Suppressor macrophage (primary cell): ENCODE measurements at places on chromosomes 12 and 14.

- DNase-seq = no peak
These were observed 27.0 kb downstream of the SLC17A8 start for GRCh38 chr12:100383586-100384558.

DNA sequence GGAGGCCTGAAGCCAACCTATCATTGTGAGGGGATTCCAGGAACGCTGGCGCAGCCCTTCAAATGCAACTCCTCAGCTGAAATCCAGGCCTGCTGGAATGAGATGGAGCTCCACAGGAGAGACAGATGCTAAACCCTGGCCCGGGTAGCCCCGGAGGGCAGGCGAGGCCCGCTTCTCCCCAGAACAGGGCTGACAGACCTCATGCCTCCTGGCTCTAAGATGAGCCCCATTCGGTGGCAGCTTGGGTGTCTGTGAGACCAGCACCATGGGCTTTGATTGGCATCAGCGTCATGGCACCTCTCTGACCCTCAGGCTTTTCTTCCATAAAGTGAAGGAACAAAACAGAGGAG is 382.2 kb downstream of the BCL11B start:
- DNase-seq = no peak

DNA sequence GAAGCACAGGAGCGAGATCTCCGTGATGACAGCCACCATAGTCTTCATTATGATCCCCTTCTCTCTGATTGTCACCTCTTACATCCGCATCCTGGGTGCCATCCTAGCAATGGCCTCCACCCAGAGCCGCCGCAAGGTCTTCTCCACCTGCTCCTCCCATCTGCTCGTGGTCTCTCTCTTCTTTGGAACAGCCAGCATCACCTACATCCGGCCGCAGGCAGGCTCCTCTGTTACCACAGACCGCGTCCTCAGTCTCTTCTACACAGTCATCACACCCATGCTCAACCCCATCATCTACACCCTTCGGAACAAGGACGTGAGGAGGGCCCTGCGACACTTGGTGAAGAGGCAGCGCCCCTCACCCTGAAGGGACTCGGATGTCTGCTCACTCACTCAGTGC is 775 bp downstream of the OR10P1 start:
- no peak for DNase-seq

GRCh38 chr12:1218369-1218768 is 227.3 kb downstream of the ERC1 start:
- DNase-seq = no peak

DNA sequence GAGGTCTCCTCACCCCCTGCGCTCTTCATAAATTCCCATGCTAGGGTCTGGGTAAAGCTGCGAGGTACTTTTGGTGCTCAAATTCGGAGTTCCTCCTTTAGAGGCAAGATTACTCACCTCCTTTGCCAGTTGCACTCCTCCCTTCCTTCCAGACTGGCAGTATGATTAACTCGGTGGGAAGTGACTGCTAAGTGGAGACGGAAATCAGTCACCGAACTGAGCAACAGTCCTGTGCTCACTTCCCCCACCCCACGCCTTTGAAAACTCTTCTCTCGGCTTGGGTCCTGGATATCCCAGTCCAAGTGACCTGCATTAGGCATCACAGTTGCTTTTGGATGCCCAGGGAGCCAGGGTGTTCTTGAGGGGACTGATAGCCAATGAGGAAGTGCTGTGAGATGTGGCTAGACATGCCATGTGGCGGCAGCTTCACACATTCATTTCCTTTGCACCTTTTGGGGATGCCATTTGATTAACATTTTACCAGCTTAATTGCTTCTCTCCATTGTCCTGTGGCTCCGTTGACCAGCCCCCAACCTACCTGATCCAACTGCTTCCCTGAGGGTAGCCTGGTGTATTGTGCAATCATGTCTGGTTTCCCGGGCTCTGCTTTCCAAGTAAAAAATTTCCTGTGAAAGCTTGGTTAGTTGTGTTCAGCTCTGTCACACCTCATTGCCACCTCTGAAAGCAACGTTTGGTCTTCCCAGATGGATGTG is 840 bp downstream of the PNP start:
- DNase-seq = peak; percentile 87

DNA sequence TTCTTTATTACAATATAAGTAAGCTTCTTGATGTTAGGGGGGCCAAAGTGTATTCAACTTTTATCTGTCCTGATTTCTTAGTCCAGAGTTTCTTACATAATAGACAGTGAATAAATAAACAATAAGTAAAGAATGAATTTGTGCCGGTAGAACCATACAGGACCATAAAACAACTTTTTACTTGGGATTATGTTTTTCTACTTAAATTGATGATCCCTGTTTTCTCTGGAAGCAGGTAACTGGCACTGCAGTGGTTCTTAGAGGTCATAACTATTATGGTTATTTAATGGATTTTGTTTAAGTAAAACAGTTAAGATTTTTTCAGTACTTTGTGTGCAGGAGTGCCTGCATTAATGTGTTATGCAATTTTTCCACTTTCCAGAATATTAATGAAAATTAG is 10.5 kb downstream of the CAND1 start:
- no peak for DNase-seq

GRCh38 chr12:47811581-47812484 is 7.9 kb downstream of the HDAC7 start:
- peak; percentile 51 for DNase-seq

DNA sequence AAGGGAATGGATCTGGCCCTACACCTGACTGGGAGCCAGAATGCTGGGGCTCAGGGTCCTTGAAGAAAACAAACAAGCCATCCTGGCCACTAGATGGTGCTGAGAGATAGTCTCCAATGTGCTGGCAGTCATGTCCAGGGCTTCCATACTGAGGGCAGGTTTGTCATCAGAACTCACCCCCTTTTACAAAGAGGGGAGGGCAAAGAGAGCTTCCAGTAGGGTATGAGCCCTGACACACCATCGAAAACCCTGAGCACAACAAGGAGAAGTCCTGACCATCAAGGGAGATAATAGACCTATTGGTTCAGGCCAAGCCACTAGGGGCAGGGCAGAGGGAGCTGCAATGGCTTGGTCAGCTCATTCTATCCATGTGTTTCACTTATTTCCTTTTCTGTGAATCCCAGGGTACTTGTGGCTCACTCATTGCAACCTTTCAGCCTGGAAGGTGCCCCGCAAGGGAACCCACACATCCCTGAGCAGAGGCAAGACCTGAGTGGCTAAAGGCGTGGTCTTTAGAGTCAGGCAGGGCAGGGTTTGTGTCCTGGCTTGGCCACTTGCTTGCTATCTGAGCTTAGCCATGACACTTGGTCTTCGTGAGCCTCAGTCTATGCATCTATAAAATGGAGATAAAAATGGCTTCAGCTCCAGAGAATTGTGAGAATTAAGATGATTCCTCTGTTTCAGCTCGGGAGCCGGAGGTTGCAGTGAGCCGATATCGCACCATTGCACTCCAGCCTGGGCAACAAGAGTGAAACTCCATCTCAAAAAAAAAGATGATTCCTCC is 6.2 kb upstream of the PLEKHH1 start:
- DNase-seq = peak; percentile 52

- DNase-seq = no peak
These were observed 42.6 kb upstream of the HIF1A start for GRCh38 chr14:61652526-61653262.

GRCh38 chr12:5900533-5901205 is 44.4 kb downstream of the ANO2 start:
- no peak for DNase-seq

DNA sequence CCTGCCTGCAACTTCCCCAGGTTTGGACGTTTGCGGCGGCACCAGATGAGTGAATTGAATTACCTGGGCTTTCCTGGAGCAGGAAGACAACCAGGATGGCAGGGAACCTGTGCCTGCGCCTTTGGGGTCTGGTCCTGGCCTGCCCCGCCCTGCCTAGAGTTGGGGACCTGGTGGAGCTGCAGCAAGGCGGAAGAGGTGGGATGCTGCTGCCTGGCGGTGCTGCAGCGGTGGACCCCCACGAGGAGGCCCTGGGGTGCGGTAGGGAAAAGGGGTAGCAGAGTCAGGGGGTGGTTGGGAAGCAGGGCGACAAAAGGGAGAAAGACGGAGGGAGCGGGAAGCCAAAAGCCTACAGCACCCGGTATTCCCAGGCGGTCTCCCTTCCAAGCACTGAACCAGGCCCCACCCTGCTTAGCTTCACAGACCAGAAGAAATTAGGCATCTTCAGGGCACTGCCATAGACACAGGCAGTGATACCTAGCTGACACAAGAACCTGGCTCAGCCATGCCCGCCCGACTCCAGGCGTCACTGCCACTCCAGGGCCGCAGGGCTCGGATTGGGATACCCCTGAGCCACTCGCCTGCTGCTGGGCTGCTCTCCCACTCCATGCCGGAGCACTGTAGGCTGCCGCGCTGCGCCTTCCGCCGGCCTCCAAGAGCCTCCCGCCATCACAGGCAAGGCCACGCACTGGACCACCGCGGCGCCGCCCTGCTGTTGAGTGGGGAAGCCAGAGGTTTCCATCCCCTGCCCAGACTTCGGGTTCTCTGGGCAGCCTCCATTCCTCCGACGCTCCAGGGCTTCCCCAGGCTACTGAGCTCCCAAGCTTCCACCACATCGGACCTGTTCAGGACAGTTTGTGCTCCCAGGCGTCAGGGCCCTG is 155.2 kb upstream of the ALG10B start:
- no peak for DNase-seq

- DNase-seq = peak; percentile 46
These were observed 111.1 kb downstream of the ERC1 start for GRCh38 chr12:1102115-1102514.

DNA sequence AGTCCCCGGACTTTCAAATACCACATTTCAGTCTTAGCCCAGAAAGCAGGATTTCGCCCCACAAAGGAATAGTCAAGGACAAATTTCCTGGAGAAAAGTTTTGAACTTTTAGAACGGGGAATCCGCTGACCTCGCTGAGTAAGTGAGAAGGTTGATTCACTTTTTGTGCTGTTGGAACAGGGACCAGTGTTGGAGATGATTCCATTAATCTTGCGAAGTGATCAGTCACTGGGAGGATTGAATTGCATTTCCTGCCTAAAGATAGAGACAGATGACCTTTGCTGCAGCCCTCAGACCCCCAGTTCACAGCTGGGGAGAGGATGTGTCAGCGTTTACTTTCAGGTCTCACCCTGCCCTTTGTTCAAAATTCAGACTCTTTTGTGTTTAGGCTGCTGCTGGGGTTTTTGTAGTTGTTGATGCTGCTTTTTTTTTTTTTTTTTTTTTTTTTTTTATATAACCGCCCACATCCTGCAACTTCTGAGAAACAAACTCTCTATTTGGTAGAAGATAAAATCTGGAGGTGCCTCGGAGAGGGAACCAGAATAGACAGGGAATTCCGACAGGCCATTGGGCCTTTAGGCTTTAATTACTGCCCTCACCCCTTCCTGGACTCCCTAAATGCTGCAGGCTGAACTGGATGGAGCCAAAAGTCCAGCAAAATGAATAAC is 9.8 kb upstream of the KDM2B start:
- no peak for DNase-seq

- DNase-seq = no peak
These were observed 39.0 kb upstream of the TC2N start for GRCh38 chr14:91906374-91906773.

GRCh38 chr14:104794993-104795780 is at the start of gene AKT1:
Gene AKT1, minus strand, starts transcription at chr14:104795748. Its CDS starts 3,105 bp downstream, at chr14:104792643.
- DNase-seq = peak; percentile 53

DNA sequence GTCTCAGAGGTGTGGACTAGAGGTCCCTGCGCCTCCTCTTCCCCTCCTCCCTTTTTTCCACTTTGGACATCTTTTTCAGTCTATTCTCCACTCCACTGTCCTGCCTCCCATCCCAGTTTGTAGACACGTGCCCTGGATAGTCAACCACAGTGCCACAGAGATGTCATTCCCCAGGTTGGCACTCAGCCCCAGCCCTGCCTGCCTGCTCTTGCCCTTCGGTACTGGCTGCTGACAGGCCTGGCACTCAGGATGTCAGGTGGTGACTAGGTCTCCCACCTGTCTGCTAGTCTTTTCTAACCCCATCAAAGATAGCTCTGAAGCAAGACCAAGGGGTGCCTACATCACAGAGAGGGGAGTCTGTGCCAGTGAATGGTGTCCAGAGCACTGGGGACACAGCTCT is 15.8 kb downstream of the KRT71 start:
- DNase-seq = no peak

- no peak for DNase-seq
These were observed 547 bp upstream of the PYGL start for GRCh38 chr14:50944647-50945413.

DNA sequence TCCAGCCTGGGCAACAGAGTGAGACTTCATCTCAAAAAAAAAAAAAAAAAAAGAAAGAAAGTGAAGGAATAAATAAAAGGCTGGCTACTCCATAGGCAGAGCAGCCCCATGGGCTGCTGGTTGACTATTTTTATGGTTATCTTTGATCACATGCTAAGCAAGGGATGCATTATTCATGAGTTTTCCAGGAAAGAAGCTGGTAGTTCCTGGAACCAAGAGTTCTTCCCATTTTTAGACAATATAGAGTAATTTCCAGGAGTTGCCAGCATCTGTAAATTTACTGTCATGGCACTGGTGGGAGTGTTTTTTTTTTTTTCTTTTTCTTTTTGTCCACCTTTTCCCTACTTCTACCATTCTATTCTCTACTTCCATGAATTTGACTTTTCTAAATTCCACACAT is 24.2 kb downstream of the FGD4 start:
- DNase-seq = no peak

DNA sequence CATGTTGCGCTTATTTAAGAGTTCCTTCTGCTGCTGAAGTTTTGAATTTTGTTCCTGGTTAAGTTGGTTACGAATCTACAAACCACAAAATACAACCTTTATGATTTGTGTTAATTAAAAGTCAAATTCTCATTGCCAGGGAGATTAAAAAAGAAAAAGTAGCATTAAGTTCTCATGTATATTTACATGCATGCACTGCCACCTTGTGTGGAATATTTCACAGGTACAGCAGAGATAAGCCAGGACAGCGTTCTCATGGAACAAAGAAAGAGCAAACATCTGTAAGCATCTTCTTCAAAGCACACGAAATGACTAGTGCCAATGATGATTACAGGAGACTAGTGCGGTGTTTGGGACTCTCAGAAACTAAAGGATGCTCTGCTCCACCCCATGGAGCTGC is 34.2 kb downstream of the ZFYVE21 start:
- DNase-seq = no peak

- peak; percentile 63 for DNase-seq
These were observed 1.6 kb downstream of the CD9 start for GRCh38 chr12:6201826-6202225.

DNA sequence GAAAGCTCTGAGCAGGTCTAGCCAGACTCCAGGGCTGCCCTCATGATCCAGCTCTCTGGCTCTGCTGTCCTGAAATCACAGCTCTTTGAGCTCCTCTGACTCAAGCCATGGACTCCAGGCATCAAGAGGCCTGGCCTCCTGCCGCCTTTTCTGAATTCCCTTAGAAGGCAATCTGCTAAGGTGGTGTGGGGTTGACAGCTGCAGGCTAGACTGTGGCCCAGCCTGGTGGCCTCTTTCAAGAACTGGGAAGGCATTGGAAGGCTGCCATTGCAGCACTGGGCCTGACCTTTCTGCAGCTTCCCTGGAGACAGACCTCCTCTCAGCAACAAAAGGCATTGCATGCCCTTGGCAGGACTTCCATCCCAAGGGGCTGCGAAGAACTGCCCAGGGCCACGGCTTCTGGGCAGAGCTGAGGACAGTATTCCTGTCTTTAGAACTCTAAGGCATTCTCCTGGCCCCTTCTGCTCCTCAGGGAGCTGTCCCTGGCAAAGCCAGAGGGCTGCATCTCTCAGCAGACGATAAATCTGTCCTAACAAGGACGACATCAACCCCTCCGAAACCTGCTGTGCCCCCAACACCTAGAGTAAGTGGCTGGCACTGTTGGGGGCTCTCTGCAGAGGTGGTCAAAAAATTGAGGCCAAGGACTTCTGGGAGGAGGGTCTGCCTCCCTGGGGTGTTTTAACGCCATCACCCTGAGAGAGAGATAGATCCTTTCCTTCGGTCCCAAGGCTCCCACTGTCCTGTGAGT is 115.6 kb downstream of the RBM19 start:
- no peak for DNase-seq
